Activated naive CD8-positive, alpha-beta T cell treated with anti-CD3 and anti-CD28 coated beads, Interleukin-2, amount 50 U/mL, for 24 hours (primary cell): ENCODE measurements at places on chromosomes 12 and 14.

GRCh38 chr14:61257469-61258057 is 23.6 kb downstream of the TMEM30B start:
- DNase-seq = no peak

- no peak for DNase-seq
Observed at GRCh38 chr12:131177599-131177998, 223.9 kb downstream of the ADGRD1 start.

DNA sequence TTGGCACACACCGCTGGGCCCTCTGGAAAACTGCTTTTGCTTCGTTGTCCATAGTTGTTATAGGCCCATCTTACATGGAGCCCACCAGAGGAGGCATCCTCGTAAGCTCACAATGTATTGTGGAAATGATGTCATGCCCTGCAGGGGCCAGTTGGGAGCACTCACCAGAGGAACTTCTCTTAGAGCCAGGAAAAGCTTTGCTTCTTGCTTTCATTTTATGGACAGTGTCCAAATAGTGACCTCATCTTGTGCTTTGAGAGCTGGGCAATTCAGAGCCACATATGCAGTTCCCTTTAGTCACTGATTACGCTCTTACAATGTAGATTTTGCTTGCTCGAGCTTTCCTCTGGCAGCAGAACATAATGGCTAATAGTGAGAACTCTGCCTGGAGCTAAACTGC is 275.6 kb downstream of the AACS start:
- DNase-seq = no peak

DNA sequence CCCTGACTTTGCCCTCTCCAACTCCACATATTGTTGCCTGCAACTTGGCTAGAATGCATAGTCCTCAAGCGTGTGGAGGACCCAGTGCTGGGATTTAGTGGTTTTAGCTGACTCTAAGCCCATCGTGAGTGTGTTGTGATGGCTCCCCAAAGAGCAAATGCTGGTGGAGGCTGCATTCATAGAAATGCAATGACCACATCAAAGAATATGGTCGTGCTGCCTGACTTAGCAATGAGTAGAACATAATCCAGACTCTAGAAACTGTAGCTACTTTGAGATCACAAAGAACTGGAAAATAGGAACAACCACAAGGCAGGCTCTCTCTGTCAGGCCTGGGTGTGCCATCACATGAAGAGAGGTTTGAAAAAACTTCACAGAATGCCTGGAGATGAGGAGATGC is 1.3 kb downstream of the DYRK4 start:
- no peak for DNase-seq

GRCh38 chr12:70364695-70365397 is 1.2 kb upstream of the KCNMB4 start:
- no peak for DNase-seq

DNA sequence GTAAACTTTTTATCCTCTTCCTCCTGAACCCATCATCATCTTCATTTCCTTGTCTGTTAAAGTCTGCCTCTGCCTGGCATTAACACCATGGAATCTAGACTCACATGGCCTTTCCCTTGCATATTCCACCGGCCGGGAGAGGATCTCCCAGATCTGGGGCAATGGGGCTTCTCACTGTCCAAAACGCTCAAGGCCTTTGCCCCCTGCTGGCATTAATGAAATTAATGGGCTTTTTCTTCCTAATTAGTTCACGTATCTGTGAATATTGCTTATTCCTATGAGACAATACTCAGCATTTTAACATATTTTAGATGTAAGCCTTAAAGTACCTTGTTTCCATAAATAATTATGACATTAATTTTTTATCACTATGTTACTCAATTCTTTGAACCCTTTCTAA is 42.9 kb upstream of the CAPRIN2 start:
- no peak for DNase-seq

- no peak for DNase-seq
Observed at GRCh38 chr12:8667270-8667669, 4.6 kb upstream of the MFAP5 start.

DNA sequence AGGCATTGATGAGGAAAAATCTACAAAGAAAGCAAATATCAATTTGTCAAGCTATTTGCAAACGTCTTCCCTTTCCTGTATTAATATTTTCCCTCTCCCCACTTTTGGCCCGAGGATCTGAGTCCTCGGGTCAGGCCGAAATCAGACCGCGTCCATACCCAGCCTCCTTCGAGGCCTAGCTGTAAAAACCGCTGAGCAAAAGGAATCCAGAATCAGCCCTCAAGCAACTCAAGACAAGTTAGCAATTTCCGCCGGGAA is 353 bp upstream of the MAPK1IP1L start:
- DNase-seq = no peak

DNA sequence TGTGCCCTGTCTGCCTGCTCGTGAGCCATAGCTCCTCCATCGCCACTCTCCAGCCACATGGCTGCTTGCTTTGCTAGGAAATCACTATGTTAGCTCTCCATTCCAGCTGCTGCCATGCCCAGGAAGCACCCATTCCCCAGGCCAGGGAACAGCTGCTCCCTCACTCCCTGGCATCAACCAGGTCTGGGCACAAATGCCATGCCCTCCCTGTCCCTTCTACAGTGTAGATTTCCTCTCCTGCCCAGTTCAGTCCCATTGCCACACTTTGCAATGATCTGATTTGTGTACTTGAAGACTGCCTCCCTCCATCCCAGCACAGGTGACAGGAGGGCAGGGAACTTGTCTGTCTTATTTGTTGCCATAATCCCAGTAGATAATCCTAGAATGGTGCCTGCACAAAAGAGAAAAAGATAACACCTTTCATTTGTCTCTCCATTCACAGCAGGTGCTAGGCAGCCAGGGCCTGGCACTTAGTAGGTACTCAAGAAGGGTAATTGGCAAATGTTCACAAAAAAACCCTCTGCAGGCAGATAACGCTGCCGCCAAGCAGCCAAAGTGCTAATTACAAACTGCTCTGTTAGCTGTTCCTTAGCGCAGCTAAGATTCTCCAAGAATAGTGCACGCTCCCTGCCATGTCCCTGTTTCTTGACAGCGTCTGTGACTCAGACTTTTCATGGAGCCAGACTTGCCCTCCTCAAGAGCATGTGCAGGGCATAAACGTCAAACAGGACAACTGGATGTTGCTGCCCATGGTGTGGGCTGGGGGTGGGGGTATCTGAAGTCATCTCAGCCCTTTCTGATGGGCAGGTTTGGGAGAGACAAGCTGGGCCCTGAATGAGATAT is 69.1 kb downstream of the ARL6IP4 start:
- DNase-seq = no peak
